ENCODE measurements at places on chromosomes 7 and 10.

DNA sequence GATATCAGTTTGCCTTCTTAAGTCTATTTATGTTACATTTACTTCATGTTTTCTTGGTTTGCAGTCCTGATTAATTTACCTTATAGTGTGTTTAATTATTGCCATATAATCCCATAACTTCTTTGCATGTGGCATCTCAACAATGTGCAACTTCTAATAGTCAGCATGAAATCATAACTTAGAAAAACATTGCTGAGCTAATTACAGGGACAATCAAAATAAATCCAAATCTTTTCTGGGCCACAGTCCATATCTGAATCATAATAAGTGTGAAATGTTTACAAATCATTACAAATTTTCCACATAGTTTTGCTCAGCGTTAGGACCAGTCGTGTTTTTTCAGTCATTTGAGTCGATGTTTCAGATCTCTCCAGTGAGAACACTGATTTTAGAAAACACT, 29.1 kb upstream of the CABCOCO1 start:
- DNase-seq, result peak; percentile 90

GRCh38 chr7:55573234-55573900, 1.1 kb upstream of the VOPP1 start:
- DNase-seq, result peak; percentile 51

DNA sequence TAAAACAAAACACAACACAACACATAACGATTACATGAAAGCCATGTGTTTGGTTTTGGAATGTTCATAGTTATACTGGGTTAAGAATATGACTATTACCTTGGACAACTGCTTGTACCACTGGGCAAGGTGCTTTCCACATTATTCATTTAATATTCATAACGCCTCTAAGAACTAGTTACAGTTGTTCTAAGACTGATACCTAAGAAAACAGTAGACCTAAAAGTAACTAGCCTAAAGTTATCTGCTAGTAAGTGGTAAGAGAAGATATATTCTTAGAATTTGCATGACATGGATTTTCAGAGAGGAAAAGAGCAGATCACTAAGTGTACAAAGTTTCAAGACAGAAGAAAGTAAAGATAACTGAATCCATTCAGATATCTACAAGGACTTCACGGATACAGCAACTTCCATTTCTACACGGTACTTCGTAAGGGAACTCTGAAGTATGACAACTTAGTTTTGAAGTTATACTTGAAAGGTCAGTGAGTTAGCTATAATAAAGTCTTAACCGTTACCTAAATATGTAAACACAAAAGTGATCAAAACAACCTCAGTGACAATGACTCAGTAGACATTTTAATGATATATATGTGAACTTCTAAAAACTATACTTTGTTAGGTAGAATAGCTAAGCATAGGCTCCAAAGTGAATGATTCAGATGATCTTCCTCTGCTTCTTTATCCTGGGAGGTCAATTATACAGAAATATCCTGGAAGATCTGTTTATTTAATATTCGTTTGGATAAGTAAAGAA, 65.1 kb downstream of the MINDY3 start:
- no peak for DNase-seq

DNA sequence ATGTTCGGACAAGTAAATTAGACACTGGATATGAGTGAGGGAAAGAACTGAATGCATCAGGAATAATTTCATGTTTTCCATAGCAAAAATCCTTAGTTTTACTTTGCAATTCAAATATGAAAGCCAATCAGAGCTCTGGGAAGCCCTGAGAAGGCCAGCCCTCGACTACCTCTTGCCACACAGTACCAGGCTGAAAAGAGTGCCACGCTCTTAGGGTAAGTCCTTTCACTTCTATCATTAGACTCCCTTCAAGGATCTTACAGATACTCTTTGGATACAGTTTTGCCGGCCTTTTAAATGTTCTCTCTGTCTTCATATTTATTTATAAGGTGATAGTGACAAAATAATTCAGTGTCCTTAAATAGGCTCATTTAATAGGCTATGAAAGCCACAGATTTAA, 1.9 kb downstream of the COBL start:
- DNase-seq, result no peak

DNA sequence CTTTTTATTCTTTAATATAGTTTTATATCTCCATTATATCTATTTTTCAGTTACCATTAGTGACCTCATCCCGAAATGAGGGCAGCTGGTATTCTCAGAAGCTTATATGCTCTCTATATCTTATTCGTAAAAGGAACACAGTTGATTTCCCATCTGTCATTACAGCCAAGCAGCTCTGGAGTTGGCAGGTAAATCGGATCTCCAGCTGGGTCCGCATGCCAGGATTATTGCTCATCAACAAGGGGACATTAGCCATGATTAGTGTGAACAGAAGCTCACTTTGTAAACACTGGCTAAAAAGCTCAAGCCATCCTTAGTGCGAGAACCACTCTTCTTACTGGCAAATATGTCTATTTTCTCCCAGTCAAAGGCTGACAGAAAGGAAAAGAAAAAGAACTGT, 180.3 kb downstream of the NPSR1 start:
- DNase-seq, result no peak

DNA sequence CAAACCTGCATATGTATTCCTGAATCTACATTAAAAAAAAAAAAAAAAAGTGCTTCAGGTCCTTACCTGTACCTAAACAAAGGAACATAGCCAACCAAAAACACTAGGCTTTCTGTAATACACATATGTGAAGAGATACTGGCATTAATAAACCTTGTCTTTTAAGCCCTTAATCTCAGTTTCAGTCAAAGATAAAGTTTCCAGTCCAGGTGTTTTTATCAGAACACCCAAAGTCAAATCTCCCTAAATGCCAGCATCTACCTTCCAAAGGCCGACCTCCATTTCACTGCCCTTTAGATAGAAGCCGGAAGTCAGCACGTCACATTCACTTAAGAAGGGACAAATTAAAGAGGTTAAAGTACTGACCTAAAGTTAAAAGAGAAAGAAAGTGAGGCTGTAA, 79.8 kb upstream of the NEBL start:
- DNase-seq, result no peak

- no peak for DNase-seq
Observed at GRCh38 chr7:109552017-109552416, 982.3 kb downstream of the DNAJB9 start.

DNA sequence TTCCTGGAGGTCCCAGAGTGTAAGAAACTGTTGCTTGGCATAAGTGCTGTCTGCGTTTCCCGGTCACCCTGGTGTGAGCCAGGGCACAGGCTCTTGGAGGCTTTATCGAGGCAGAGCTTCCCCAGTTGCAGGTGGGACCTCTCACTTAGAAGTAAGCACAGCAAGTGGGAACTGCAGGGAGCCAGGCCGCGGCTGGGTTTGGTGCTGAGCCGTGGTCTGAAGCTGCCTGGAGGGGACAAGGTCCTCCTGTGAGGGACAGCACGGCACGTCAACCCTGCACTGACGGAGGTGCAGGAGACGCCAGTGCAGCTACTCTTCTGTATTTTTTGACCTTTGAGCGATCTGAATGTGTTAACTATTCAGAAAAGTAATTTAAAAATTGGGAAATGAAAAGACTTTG, 55.8 kb upstream of the PFKFB3 start:
- no peak for DNase-seq

GRCh38 chr7:74455928-74456327, 2.2 kb downstream of the GTF2IRD1 start:
- DNase-seq, result no peak

- DNase-seq, result peak; percentile 7
Observed at GRCh38 chr7:5177060-5177459, 13.0 kb upstream of the WIPI2 start.

- no peak for DNase-seq
Observed at GRCh38 chr7:92854501-92855238, 18.3 kb upstream of the CDK6 start.

DNA sequence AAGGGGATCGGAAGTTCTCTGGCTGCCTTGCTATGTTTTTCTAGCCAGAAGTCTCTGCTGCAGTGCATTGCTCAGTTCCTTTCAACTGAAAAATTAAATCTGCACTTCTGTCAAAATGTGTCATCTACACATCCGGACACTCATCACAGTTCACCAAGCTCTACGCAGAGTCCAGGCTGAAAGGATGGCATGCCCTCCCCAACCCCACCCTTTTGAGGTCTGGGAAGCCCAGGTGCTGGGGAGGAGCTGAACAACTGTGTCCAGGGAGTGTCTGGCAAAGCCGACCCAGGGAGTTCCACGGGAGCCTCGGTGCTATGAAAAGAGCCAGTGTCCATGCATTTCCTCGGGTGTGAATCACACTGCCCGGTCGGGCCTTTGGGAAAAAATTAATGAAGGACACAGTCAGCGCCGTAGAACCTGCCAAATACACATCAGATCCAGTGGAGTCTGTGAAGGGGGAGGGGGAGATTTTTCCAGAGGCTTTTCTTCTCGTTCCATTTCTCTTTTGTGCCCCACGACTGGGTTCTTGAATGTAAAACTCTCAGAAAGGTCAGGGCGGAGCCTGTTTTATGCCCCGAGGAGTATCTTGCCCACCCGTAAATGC, 757 bp upstream of the PALS2 start:
- DNase-seq, result peak; percentile 35

DNA sequence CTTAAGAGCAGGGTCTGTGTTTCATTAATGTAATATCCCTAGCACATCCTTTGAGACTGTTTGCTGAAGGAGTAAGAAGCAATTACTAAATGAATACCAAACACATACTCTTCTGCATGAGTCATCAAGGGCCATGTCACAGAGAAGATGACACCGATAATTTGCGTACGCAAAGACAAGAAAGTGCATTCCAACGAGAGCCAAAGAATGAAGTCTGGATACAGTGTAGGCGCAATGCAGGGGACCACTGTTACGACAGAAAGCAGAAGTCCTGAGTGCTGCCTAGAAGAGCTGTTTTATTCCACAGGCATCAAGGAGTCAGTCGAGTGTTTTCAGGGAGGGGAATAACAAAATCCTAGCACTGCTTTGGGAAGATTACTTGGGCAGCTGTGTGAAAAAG, 62.7 kb downstream of the VPS41 start:
- peak; percentile 90 for DNase-seq

GRCh38 chr7:43612128-43612527, 29.2 kb downstream of the STK17A start:
- no peak for DNase-seq

DNA sequence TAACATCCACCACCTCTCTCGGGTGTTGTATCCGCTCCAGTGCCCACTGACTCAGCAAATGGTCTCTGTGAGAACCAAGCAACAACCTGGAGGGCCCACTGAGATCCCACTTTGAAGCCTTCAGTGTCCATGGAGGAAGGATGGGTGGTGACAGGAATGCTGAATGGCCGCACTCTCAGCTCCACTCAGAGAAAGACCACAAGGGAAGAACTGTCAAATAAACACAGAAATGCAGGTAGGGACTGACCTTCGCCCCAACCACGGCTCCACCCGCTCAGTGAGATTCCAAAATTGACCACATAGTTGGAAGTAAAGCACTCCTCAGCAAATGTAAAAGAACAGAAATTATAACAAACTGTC, 65.8 kb downstream of the VIPR2 start:
- no peak for DNase-seq

GRCh38 chr7:4722960-4723630, 41.0 kb downstream of the FOXK1 start:
- DNase-seq, result no peak

GRCh38 chr10:94496010-94496409, 49.6 kb upstream of the HELLS start:
- peak; percentile 18 for DNase-seq

DNA sequence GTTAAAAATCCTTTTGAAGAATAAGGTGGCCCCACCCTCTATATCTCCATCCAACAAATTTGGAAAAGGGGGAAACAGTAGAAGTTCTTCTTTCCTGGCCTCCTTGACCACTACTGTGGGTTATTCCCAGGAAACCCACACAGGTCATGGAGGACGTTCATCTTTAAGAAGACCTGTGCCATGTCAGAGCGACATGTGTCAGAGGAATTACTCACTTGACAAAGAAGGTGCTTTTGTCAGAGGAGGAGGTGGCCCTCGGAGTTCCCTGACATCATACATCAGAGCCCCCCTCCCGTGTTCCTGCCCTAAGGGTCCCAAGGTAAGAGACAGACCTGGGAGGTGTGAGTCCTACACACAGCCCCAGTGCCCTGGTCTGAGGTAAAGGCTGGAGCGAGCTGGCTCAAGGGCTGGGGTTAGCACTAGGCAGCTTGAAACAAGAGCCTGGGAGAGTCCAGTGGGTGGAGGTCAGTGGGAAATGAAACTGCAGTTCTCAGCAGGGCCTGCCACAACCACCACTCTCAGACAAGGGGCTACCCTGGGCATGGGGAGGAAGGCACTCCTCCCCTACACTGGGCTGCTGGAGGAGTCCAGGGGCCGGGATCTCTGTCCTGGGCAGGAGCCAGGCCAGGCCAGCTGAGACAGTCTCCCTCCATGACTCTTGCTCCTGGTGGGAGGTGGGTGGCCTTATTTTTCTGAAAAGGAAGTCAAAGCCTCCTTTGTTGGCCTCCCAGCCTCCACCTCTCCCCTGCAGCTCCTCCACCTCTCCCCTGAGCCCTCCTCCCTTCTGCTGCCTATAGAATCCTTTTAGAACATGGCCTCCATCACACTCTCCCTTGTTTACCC, 21.8 kb upstream of the ZMIZ1 start:
- no peak for DNase-seq

- no peak for DNase-seq
Observed at GRCh38 chr10:133325440-133326222, 11.1 kb downstream of the CALY start.

GRCh38 chr10:119653916-119654315, 2.7 kb downstream of the BAG3 start:
- DNase-seq, result no peak

DNA sequence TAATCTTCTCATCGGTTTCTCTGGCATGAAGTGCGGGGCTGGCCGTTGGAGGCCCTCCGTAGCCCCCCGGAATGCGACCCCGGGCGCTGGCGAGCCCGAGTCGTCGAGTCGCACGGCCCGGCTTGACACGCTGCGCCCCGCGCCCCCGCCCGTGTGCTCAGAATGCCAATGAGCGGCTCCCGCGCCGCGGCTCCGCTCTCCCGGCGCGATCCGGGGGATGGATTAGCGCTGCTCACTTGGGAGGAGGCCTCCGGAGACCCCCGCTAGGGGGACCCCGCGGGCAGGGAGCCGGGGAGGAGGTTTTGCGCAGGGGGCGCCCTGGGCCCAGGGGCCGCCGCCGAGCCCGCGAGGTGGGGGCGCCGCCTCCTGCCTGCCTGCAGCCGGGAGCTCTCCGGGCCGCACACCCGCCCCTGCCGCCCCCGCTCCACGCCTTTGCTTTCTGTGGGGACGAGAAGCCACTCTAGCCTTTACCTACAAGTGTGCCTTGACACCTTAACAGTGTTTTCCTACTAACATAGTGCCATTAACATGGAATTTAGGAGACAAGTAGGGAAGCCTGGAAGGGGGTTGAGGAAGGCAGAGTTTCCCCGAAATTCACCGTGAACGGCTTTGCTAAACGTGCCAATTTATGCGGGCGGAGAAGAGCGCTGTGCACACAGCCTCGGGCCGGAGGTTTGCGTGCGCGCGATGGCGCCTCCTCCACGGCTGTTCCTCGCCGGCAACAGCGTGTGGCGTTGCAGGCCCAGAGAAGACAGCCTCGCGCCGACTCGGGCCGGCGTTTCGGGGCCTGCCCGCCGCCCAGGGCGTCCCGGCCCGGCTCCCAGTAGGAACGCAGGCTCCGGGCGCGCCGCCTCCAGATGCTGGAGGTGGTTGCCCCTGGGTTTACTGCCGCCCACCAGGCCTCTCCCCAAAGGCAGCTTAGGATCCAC, 7.1 kb downstream of the SHH start:
- DNase-seq, result peak; percentile 64

- no peak for DNase-seq
Observed at GRCh38 chr10:127151541-127151940, 44.9 kb downstream of the INSYN2A start.

- no peak for DNase-seq
Observed at GRCh38 chr7:731440-732085, 4.5 kb upstream of the PRKAR1B start.

GRCh38 chr10:34705563-34705962, 109.5 kb downstream of the PARD3 start:
- no peak for DNase-seq

GRCh38 chr10:113644185-113645120, 19.4 kb downstream of the NRAP start:
- peak; percentile 19 for DNase-seq
